ENCODE measurements at places on chromosomes 5 and 9. TPM values are rescaled to one million over a fixed set of nuclear protein-coding genes. Genes with fewer than 3 reads are reported as not detected.

GRCh38 chr5:172642051-172642409 is 967 bp downstream of the NEURL1B start:
- DNase-seq: no peak

FOXD1 gene
- 0.40 TPM for total RNA-seq

DNA sequence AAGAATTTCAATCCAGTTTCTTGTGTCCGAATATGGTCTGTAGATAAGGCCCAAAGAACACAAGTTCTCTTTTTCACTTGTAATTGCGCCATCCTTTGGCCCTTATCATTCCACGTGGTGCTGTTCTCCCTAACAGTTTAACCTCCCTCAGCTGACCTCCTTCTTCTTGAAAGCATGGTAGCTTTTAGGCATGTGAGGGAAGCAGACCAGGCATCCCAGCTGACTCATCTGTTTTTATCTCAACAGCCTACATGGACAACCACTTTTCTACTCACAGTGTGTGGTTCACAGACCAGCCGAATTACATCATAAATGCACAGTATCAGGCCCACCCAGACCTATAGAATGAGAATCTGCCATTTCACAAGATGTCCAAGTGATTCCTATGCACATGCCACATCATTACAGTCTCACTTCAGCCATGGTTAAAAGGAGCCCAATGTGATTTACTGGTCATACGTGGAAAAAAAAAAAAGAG is 26.9 kb upstream of the PLIN2 start:
- DNase-seq: peak; percentile 71

C5orf58 gene
- total RNA-seq: 2.4 TPM

GRCh38 chr5:116068028-116068632 is 16.7 kb upstream of the COMMD10 start:
- peak; percentile 40 for DNase-seq

POLR3G gene
- total RNA-seq: 47.4 TPM

- DNase-seq: no peak
Measured at GRCh38 chr9:107453479-107453878, 36.1 kb downstream of the KLF4 start.

ALDH1B1 gene
- total RNA-seq: 46.3 TPM

C5orf46 gene
- total RNA-seq: not detected

- peak; percentile 5 for DNase-seq
Measured at GRCh38 chr5:170097934-170098333, 7.8 kb upstream of the FOXI1 start.

B4GALT1 gene
- total RNA-seq: 26.8 TPM

DNA sequence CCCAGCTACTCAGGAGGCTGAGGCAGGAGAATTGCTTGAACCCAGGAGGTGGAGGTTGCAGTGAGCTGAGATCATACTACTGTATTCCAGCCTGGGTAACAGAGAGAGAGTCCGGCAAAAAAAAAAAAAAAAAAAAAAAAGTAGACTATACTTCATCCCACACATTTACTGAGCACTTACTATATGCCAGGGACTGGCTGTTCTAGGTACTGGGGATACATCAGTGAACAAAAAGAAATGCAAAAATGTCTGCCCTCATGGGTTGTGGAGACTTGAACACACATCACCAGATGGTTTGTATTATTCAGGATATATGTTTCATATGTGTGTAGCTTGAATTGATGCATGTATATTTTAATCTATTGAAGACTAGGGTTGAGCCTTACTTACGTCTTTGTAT is 2.9 kb upstream of the LHFPL2 start:
- no peak for DNase-seq

ANKRD18A gene
- total RNA-seq: 1.9 TPM

PCDHA10 gene
- not detected for total RNA-seq

CTSV gene
- not detected for total RNA-seq

MED27 gene
- 38.5 TPM for total RNA-seq

- no peak for DNase-seq
Measured at GRCh38 chr5:67910546-67910945, 305.0 kb upstream of the PIK3R1 start.

- DNase-seq: no peak
Measured at GRCh38 chr9:18404434-18405029, 69.4 kb upstream of the ADAMTSL1 start.

PCDHB15 gene
- 0.07 TPM for total RNA-seq
